ENCODE measurements at places on chromosomes 12 and 14. TPM values are rescaled to one million over a fixed set of nuclear protein-coding genes. Genes with fewer than 3 reads are reported as not detected.

DNA sequence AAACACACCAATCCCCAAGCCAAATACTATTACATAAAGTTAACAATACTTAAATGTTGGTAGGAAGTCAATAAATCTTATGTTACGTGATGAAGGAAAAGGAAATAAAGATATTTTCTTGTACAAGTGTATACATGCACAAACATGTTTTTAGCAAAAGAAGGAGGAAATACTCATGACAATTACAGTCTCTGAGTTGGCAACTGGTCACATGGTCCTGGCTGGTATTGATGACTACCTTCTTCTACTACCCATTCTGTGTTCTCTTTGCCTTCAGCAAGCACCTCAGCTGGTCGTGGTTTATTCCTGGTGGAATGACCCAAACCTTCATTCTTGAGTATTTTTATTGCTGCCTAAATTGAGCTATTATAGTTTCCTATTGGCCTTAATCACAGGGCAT, 84.8 kb downstream of the PLBD1 start:
- H3K36me3 ChIP-seq: peaks cover 74% of the 10 kb centered on the region
- no peak overlapping the region for H3K27ac ChIP-seq
- no peak for DNase-seq
- no peaks in the 10 kb centered on the region for H3K4me1 ChIP-seq

DNA sequence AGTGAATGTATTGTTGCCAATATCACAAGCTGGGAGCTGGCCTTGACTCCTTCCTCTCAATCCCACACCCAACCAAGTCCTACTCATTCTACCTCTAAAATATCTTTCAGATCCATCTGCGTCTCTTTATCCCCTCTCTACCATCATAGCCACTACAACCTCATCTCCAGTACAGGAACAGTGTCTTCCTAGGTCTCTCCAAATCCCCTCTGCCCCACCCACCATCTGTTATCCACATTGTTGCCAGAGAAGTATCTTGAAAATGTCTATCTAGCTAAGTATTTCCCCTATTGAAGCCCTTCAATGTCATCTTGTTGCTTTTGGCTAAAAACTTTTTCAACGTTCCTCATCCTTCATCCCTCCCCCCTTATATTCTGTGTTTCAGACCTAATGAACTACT, 244.7 kb downstream of the C12orf75 start:
- H3K27ac ChIP-seq: no peak overlapping the region
- peaks cover 3% of the 10 kb centered on the region for H3K27me3 ChIP-seq
- no peaks in the 10 kb centered on the region for H3K36me3 ChIP-seq
- H3K4me1 ChIP-seq: no peaks in the 10 kb centered on the region
- H3K4me3 ChIP-seq: no peak overlapping the region

DNA sequence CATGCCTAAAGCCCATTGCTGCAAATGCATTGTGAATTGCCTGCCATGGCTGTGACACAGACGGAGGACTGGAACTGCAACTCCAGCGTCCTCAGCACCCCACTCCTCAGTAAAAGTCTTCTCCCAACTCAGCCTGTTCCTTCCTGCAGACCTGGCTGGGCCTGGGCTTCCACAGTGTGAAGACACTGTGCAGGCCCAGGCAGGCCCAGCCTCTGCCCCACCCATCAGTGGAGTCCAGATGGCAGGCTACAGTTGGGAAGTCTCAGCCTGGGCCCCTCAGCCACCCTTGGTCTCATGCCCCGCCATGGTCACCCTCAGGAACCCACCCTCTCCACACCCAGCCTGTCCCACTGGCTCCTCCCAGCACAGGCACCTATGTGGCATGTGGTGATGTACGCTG, 22.0 kb downstream of the VSX2 start:
- no peak overlapping the region for H3K4me3 ChIP-seq
- no peak overlapping the region for H3K27ac ChIP-seq
- H3K4me1 ChIP-seq: peaks cover 15% of the 10 kb centered on the region
- H3K27me3 ChIP-seq: no peaks in the 10 kb centered on the region
- DNase-seq: no peak

WNT1 gene
- total RNA-seq: not detected

LHX5 gene
- not detected for total RNA-seq
